Stimulated activated CD8-positive, alpha-beta memory T cell treated with anti-CD3 and anti-CD28 coated beads, Interleukin-2, amount 100 ng/mL, for 1 hour (primary cell): ENCODE measurements at places on chromosomes 4 and X.

- DNase-seq = no peak
Observed at GRCh38 chr4:7860600-7861163, 79.0 kb downstream of the AFAP1 start.

DNA sequence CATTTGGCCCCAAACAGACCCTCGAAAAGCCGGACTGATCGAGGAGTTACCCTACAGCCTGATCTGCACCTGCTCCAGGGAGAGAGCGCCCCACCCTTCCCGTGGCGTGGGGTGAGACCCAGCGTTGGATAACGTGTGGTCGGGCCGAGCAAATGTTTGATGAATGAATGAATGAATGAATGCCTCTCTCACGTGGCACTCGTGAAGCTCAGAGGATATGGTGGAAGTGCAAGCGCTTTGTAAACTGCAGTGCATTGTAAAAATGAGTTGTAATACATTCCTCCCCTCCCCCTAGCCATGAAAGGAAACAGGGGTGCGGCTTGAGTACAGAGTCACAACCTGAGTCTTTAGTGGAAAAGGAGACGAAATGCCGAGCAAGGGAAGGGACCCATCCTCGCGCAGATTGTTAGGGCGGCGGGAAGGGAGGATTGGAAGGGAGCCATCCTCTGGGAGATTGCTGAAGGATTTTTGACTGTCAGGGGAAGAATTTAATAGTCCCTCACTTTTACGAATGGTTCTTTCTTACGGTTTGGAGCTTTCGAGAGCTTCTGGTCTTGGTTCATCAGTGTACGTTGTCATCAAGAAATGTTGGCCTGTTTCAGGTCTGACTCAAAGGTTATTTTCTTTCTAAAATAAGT lies 772 bp upstream of the FBXW7 start:
- no peak for DNase-seq

DNA sequence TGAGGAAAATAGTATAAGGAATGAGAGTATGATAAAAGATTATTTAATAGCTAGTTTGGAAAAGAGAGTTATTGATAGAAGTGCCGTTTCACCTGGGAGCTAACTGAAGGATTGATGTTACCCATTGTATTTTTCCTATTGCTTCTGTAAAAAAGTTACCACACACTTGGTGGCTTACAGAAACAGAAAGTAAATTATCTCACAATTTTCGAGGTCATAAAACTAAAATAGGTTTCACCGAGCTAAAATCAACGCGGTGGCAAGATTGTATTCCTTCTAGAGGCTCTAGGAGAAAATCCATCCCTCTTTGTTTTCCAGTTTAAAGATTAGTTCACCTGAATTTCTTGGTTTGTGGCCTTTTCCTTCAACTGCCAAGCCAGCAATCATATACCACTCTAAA lies 11.1 kb upstream of the TRAM1L1 start:
- no peak for DNase-seq

GRCh38 chrX:78388663-78389062 lies 61.3 kb upstream of the CYSLTR1 start:
- no peak for DNase-seq

DNA sequence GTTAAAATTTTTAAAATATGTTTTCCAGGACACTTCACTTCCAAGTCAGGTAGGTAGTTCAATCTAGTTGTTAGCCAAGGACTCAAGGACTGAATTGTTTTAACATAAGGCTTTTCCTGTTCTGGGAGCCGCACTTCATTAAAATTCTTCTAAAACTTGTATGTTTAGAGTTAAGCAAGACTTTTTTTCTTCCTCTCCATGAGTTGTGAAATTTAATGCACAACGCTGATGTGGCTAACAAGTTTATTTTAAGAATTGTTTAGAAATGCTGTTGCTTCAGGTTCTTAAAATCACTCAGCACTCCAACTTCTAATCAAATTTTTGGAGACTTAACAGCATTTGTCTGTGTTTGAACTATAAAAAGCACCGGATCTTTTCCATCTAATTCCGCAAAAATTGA lies 49.7 kb downstream of the XIAP start:
- no peak for DNase-seq

DNA sequence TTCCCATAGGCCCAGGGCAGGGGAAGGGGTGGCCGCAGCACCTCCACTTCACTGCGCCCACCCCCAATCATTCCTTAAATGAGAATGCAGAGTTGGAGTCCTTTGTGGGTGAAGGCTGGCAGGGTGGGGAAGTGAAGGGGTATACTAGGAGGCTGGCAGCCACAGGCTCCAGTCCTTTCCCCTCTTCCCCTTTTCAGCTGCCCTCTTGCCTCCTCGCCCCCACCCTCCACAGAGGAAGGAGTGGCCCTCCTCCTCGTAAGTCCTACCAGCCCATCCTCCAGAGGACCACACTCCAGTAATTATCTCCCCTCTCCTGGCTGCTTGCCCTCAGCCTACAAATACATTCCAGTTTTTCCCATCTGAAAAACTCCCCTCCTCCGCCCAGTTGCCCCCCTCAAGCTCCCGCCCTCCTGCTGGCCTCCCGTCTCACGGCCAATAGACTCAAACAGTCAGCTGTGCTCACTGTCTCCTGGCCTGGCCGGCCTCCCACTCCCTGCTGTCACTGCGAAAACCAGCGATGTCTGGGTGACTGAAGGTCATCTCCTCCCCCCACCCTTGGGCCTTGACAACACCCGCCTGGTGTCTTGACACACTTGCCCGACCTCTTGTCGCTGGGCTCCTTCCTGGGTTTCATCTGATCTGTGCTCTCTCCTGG lies 38.8 kb downstream of the EFNB1 start:
- no peak for DNase-seq

- DNase-seq = no peak
Observed at GRCh38 chrX:97740044-97740443, 856.3 kb downstream of the RPA4 start.

GRCh38 chr4:123398853-123399626 lies 2.4 kb downstream of the SPRY1 start:
- no peak for DNase-seq

DNA sequence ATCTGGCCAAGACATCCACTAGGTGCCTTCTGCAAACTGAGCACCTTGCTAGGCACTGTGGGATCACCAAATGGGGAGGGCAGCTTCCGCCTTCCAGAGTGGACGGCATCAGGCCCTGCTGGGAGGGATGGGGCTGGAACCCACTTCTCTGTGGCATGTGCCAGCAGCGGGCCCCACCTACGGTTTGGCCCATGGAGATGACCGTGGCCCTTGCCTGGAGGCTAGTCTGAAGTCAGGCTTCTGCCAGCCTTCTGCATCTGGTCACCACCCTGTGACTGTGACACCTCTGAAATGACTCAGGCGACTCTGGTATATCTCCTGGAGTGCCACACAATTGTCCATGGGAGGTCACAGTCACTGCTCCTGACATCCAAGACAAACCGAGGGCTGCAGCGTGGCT lies 7.2 kb downstream of the SSR4 start:
- DNase-seq = no peak

GRCh38 chr4:148341980-148342800 lies 100.0 kb downstream of the NR3C2 start:
- DNase-seq = no peak

DNA sequence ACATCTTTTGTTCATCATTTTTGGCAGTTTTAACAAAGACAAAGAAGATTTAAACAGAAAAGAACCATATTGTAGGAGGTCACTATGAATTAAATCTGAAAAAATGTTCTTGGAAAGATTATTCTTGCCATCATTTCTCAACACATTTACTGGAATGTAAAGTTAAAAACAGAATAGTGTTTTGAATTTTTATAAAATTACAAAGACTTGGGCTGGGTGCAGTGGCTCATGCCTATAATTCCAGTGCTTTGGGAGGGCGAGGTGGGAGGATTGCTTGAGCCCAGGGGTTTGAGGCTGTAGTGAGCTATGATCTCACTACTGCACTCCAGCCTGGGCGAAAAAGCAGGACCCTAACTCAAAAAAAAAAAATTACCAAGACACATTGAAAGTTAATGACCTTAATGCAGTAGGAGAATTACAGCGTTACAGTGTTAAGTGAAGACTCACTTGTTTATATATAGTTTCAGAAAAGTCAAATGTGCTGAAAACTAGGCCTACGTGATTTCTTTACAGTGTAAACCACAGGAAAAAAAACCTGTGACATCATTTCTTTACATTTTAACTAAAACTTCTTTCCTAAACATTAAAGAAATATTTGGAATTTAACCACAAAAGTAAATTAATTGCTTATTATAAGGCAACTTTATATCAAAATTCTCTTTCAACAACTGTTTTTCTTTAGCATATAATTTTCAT lies 7.9 kb downstream of the FAM13A start:
- no peak for DNase-seq

GRCh38 chr4:66972087-66972486 lies 573.2 kb downstream of the CENPC start:
- DNase-seq = no peak

- no peak for DNase-seq
Observed at GRCh38 chrX:112857478-112857878, 16.8 kb upstream of the AMOT start.
